ENCODE measurements at places on chromosomes 12 and 14. TPM values are rescaled to one million over a fixed set of nuclear protein-coding genes. Genes with fewer than 3 reads are reported as not detected.
A peak's percentile ranks its signal among the peaks of the same experiment; 100 is the strongest.

DNA sequence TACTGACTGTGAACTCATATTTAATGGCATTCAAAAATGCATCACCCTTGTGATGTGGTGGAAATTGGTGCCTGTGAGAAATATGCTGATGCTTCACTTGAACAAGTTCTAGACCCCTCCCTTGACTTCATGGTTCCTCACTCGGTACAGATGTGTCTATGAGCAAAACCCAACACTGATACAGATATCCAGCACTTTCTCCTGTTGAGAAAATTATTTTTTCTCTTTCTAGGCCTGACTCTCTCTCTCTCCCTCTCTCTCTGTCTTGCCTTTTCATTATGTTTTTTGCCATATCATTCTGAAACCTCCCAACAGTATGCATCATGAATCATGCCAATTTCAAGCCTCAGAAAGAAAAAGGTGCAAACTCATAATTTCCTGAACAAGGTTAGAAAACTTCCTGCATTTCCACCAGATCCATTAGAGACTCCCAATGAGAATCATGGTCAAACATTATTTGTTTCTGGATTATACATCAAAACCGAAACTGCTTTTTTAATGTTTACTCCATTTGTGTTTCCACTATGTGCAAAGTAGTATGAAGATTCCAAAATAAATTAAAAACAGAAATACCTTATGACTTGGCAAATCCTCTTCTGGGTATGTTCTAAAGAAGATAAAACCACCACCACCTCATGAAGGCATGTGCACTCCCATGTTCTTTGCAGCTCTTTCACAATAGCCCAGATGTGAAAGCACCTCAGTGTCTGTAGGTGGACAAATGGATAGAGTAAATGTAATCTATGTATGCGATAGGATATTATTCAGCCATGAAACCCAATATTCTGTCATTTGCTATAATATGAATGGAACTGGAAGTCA lies 543.6 kb downstream of the TMEM121 start:
- DNase-seq: no peak

- DNase-seq: peak; percentile 97
Measured at GRCh38 chr14:31456841-31457664, at the start of gene DTD2. Gene DTD2, minus strand, starts transcription at chr14:31457506. Its CDS starts 113 bp downstream, at chr14:31457393.

DNA sequence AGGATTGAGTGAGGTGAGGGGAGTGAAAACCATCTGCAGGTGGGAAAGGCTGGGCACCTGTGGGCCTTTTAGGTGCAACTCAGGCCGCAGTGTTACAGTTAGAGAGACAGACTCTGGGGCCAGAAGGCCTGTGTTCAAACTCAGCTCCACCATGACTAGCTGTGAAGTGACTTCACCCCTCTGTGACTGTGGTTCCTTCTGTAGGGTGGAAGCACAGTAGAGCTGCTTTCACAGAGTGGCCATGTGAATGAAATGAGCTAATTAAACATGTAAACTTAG lies 25.0 kb downstream of the RBM19 start:
- no peak for DNase-seq

GRCh38 chr12:85865890-85866289 lies 8.2 kb upstream of the NTS start:
- DNase-seq: no peak

DNA sequence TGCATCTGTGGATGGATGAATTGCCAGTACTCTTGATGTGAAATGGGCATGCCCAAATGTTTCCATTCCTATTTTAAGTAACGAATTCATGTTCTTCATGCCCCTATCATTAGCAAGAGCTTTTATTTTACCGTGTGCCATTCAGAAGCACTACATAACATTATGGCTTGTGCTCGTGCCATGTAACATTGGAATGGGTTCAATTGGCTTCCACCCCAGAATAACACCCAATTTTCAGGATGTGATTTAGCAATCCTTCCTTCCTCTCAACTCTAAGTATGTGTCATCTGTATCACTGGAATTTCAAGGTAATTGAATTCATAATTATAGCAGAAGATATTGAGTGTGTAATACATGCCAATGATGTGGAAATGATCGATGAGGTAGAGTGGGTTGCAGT lies 145.8 kb upstream of the TMPO start:
- DNase-seq: no peak

DNA sequence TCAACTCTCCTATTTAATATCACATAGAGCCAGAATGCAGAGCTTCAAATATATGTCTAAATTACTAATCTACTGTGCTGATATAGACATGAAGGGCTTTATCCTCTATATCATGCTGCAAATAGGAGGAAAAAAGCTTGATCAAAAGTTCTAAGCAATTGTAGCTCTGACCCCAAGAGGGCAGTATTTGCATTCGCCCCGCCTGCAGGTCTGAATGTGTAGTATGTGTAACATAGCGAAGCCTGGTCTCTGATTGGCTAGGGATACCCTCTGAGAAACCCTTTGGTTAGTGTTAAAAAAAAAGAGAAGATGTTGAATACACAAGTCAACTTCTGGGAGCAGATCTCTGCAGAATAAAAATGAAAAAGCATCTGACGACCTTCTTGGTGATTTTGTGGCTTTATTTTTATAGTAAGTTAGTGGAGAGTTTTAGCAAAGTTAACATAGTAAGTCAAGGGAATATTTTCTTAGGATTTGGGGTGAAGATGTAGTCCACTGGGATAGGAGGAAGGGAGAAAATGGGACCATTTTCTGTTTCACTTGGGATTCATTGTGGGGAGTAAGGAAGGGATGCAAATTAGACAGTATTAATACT lies 151.6 kb upstream of the OR4E1 start:
- DNase-seq: no peak

DNA sequence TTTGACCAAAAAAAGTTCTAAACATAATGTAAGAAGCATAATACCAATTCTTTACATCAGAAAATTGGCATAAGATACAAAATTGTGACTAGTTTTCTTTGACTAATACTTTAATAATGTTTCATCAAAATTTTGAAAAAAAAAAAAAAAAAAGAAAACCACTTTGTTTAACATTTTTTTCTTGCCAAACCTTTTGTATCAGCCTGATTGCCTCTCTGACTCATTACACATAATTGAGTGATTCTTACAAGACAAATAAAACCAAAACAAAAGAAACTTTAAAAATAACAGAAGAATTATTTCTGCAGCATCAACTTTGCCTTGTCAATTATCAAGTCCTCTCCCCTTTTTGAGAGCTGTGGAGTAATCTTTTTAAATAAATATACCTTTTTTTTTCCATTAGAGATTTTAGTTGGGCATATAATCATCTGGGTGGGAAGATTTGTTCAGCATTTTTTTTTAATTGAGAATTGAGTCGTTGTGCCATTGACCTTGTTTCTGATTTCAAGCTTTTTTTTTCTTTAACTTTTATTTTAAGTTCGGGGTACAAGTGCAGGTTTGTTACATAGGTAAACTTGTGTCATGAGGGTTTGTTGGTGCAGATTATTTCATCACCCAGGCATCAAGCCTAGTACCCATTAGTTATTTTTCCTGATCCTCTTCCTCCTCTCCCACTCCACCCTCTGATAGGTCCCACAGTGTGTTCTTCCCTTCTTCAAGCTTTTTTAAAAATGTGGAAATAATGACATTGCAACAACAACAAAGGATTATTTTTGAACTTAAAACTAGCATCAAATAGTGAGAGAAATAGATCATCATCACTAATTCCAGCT lies 45.8 kb upstream of the HMGA2 start:
- DNase-seq: no peak

The UTP20 gene
- 18.3 TPM for total RNA-seq

The RNU6-8 gene
- not detected for total RNA-seq

DNA sequence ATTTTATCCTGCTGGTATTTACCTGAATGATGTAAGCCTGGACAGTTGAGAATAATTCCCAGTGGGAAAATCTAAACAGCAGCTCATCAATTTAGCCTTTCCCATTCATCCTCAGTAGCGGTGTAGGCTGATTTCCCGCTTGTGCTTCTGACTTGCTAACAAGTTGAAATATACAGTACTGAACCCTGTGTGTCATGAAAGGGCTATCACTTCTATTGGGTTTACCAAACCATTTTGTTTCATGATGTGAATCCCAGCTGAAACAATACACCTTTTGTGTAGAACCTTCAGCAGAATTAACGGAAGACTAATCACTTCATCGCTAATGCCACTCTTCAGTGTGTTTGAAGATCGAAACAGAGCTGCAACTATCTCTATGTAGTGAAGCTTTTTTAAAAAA lies 88.4 kb downstream of the POLR3B start:
- no peak for DNase-seq

The RIPK3 gene
- total RNA-seq: 12.7 TPM

DNA sequence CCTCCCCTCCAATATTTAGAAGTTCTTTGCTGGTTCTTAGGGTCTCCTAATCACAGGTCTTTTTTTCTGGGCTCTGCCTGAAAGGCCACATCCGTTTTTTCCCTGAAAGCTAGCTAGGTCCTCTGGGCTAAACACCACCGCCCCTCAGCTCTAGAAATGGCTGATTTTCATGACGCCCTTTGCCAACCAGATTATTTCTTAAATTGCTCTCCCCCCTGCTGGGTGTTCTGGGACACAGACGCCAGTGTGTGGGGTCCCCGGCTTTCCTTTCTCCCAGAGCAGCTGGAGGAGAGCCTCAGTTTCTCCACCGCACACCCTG lies 45.3 kb upstream of the ATP23 start:
- no peak for DNase-seq

The CDCA3 gene
- total RNA-seq: 0.16 TPM

GRCh38 chr14:104343690-104344640 lies 205.6 kb downstream of the KIF26A start:
- DNase-seq: peak; percentile 82

The CCDC177 gene
- not detected for total RNA-seq

DNA sequence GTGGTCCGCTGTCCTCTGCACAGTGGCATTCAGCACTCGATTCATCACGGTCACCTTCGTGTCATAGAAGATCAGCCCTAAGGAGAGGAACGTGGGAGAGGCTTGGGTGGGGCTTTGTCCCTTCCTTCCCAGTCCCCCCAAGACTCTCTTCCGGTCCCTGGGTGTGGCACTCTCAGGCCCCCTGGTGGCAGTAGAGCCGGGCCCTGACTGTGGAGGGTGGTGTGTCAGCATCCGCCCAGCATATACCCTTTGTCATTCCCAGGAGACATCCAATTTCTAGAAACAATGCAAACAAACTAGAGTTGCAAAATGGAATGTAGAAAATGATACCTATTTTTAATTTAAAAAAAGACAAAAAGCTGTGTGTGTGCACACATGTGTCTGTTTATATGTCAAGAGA lies 45.0 kb downstream of the TRAFD1 start:
- peak; percentile 74 for DNase-seq

The PEBP1 gene
- total RNA-seq: 216 TPM

DNA sequence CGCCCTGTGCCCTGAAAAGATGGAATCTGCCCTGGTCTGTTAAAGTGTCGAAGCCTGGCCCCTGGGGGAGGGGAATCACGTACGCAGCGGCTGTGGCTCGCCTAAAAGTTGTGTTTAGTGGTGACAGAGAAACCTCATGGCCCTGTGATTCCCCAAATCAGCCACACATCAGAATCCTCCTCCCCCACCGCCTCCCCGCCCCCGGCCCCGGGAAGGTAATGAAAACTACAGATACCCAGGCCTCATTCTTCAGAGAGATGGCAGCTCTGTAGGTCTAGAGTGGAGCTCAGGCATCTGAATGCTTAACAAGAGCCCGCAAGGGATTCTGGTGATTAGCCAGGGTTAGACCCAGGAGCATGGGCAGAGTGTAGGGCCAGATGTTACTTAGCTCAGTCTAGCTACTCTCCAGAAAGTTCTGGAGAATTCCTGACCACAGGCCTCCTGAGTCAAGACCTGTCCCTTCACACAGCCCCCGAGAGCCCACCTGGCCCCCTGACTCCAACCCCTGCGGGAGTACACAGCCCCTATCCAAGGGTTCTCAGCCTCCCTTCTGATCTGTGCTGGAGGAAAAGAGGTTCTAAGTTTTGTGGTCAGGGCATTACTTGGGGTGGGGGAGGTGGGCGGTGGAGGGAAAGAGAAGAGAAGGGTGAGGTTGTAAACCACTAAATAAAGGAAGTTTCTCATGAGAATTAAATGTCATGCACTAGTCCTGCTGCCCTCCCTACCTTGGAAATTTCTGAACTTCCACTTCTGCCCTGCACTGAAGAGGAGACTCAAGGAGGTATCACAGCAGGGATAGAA lies 114.8 kb downstream of the PLXNC1 start:
- no peak for DNase-seq

The NANOG gene
- total RNA-seq: 0.35 TPM

DNA sequence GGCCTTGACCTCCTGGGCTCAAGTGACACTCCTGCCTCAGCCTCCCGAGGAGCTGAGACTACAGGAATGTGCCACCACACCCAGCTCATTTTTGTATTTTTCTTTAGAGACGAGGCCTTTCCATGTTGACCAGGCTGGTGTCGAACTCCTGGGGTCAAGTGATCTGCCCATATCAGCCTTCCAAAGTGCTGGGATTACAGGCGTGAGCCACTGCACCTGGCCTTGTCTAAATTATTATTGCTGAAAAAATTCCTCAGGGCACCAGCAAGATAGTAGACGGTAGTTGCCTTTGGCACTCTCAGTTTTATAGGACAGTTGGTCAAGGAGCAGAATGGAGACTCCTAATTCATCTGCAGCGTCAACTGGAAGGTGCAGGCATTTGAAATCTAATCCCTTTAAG lies 2.5 kb upstream of the AICDA start:
- DNase-seq: no peak

DNA sequence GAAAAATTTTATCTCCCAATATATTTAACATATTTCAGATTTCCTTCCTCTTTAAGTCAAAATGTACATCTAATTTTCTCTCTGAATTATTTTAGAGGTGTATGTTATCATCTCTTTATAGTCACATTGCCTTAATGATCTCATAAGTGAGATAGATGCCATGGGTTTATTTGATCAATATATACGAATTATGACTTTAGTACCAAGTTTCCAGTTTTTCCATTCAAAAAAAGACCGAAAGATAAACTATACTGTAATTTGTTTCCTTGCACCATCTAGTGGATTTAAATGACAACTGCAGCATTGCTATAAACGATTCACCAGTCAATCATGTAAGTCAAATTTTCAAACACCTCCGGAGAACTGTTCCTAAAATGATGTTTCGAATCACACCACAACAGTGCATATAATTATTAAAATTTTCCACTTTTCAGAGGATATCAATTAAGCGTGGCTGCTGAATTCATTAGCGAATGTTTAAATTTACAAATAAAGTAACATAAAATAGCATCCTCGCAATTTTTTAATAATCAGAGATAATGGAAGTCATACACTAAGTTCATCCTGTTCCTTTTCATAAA lies 419 bp upstream of the ATXN7L3B start:
- no peak for DNase-seq

DNA sequence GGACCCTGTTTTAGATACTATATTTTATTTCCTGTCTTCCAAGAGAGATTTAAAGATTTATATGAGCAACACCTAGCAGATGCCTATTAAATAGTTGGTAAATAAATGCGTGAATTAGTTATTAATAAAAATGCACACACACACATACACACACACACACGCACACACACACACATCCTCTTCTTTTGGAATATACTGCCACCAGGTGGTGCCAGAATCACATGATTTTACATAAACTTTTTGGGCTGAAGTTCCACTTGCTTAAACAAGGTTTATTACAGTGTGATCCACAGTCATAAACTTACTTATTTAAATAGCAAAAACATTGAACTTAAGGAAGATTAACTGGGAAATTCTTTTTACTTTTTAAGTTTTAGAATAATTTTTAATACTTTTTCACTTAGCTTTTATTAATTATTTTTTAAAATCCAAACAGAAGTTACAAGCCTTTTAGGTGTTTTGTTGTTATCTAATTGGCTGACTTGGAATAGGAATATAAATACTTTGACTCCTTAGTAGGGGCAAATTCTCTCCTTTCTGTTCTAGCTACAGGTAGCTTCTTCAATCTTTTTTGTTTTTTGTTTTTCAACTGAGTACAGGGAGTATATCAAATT lies 17.5 kb downstream of the RAD51B start:
- no peak for DNase-seq

The TAS2R50 gene
- 2.0 TPM for total RNA-seq

- DNase-seq: no peak
Measured at GRCh38 chr12:44846826-44847225, 29.3 kb downstream of the NELL2 start.
